MCF 10A (cell line): ENCODE measurements at places on chromosomes 6 and 20. TPM values are rescaled to one million over a fixed set of nuclear protein-coding genes. Genes with fewer than 3 reads are reported as not detected.

TAAR1 gene
- not detected in 2 replicates for total RNA-seq

RAET1L gene
- total RNA-seq = 1.2 TPM in 2 replicates

DDX43 gene
- total RNA-seq = not detected in 2 replicates

LY6G6D gene
- not detected in 2 replicates for total RNA-seq

- DNase-seq = peak; percentile 34
Measured at GRCh38 chr6:100657678-100658330, 193.1 kb upstream of the SIM1 start.

GRCh38 chr20:31594558-31595379, 10.3 kb upstream of the ID1 start:
- no peak for DNase-seq

DNA sequence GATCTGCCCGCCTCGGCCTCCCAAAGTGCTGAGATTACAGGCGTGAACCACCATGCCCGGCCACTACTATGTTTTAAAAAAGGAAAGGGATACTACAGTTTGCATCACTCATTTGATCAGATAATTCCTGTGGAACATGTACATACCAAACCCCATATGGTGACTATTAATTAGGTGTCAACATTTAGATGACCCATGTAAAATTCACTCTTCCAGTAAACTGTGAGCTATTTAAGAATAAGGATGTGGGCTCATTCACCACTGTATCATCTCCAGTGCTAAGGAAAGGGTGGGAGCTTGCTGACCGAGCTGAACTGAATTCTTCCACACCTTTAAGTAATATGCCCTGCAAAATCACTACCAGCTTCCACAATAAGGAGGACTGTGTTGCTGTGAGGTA, 127.5 kb downstream of the BTBD9 start:
- DNase-seq = no peak

GRCh38 chr6:138691595-138692057, 81.9 kb upstream of the CCDC28A start:
- peak; percentile 63 for DNase-seq

DNA sequence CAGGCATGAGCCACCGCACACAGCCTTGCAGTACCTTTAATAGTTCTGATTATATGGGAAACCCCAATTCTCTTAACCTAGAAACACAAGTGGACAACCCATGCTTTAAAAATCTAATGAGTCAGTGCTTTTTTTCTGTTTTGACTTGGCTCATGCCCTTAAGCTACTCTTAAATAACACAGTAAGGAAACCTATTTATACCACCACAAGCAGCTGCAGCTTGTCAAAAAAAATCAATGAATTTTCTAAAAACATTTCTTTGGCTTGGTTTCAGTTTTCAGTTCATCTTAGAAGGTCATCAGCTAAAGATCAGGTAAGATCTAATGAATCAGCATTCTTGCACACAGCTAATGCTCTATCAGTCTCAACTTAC, 124.1 kb upstream of the DST start:
- DNase-seq = no peak

- DNase-seq = no peak
Measured at GRCh38 chr6:24683297-24684296, 16.7 kb downstream of the ACOT13 start.

DNA sequence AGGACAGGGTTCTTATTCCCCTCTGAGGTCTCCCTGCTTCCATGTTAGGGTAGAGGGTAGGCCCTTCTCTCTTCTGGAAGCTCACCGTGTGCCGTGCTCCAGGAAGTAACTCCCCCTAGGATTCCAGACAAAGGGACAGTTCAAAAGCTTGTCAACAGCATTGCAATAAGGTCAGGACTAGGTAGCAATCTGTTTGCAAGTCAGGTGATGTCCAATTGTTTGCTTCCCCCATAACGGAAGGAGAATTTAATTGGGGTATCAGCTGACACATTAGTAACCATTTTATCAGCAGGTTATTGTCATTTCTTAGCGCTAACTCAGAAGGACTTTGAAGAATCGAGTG, 41.9 kb downstream of the SYNJ2 start:
- no peak for DNase-seq

DNA sequence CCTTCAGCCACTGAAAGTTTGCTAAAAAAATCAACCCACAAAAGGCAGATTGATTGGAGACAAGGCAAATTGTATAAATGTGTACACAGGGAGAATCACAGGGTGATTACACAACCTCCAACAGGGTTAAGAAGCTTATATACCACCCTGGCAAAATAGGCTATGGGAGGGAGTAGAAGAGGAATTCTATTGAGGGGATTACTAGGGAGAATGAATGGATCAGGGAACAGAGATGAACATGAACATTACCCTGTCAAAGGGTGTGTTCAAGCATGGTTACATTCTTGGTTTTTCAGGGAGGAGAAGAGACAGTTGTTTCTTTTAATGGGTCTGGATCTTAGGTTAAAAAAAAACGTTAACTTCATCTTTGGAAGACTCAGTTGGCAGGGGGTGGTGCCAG, 5.1 kb upstream of the MRS2 start:
- DNase-seq = no peak

DNA sequence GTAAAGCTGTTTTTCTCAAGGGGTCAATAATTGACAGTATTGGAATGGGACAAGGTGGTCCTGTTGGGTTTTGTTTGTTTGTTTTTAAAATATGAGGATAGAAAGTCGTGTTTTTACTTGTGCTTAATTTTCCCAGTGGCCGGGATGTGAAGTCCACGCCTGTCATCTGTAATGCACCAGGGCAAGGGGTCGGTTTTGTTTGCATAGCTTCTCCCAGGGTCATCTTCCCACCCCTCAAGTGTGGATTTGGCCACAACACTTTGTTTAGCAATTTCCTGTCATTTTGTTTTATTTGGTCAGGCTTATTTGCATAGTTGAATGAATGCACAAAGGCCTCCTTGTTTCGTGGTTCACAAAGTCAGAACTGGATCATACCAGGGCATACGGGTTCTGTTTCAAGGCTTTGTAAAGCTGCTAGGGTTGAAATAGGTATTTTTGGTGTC, 29.8 kb downstream of the SYNJ2 start:
- no peak for DNase-seq

- DNase-seq = no peak
Measured at GRCh38 chr6:160118620-160119229, 2.9 kb upstream of the SLC22A1 start.

- no peak for DNase-seq
Measured at GRCh38 chr6:64258752-64259151, 623.1 kb downstream of the PHF3 start.

- DNase-seq = peak; percentile 67
Measured at GRCh38 chr20:45592574-45593189, 13.6 kb upstream of the WFDC8 start.

DNA sequence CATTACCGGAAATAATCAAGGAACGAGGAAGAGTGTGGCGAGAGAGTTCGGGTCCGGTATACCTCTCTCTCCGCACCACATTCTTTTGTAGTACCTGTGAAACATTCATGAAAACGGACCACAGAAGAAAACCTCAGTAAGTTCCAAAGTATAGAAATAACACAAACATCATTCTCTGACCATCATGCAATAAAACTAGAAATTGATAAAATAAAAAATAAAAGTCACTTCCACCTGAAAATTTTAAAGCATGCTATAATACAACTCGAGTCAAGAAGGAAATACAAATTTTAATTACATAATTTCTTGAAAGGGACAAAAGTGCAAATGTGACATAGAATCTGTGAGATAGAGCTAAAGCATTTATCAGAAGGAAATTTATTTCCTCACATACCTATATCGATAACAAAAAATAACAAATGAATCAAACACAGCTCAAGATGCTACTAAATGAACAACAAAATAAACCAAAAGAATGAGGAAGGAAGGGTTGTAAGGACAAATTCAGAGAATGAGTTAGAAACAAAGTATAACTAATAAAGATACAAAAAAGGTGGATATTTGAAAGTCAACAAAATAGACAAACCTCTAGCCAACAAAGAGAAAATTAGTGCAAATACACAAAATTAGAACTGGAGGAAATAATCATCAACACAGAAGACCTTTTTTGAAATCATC, 84.2 kb downstream of the TRIM27 start:
- no peak for DNase-seq

GRCh38 chr6:18306977-18307376, 42.6 kb upstream of the DEK start:
- DNase-seq = peak; percentile 16

DNA sequence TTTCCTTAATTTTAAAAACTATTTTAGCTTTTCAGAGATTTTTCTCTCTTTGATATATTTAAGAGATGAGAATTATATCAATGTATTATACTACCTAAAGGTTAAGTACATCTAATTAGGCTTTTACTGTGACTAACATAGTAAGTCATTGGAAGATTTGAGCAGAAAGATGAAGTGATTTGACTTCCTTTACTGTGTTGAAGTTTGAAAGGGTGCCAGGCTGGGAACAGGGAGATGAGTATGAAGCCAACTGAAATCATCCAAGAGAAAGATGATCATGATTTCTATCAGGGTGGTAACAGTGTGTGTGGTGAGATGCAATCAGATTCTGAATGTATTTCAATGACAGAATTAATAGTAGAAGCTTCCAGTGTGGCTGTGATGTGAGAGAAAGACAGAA, 87.3 kb downstream of the TRDN start:
- DNase-seq = no peak

- no peak for DNase-seq
Measured at GRCh38 chr6:77834591-77834996, 181.8 kb downstream of the MEI4 start.
